ENCODE measurements at places on chromosomes 1 and 21.

GRCh38 chr1:119372503-119373086 lies 4.0 kb downstream of the HAO2 start:
- no peak for DNase-seq

DNA sequence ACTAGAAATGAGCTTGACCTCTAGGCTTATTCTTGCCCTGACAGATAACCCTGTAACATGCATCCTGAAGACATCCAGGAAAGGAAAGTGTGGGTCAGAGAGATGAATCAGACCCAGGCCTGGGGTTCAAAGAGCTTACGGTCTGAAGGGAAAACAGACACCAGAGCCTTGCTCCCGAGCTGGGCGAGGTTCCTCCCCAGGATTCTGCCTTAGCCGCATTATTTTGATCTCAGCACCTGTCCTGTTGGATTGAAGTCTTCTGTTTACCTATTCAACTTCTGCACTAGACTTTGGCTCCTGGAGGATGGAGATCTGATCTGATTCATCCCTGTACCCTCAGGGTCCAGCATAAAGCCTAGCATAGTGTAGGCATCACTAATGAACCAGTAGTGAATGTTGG lies 1.9 kb downstream of the CYP4B1 start:
- DNase-seq: no peak

- DNase-seq: no peak
These were observed 33.9 kb downstream of the DDR2 start for GRCh38 chr1:162666006-162666645.

DNA sequence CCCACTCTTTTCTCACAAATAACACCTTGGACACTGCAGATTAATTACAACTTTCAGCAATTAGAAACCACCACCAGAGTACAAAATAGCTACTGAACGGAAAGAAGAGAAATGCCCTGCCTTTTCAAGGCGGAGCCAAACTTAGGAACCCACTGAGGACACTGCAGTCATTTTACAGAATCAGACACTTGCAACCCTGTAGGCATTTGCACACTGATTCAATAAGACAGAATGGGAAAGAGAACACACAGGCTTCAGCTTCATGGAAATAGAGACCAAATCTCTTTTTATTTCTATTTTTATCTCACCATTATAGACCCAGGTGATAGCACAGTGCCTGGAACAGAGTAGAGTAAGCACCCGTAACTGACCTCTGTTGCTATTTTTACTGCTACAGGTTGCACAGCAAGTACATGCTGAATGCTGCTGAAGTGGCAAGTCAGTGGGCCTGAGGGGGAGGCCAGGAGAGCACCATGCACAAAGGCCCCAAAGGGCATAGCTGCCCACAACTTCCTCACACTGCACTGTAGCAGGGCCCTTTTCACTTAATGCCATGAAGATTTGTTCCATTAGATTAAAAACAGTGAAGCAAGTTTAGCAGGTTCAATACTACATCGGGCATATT lies 50.7 kb upstream of the EDARADD start:
- no peak for DNase-seq

- DNase-seq: no peak
These were observed 38.8 kb downstream of the ARID1A start for GRCh38 chr1:26734501-26735058.

GRCh38 chr1:175877939-175878737 lies 134.7 kb upstream of the TNR start:
- DNase-seq: no peak

DNA sequence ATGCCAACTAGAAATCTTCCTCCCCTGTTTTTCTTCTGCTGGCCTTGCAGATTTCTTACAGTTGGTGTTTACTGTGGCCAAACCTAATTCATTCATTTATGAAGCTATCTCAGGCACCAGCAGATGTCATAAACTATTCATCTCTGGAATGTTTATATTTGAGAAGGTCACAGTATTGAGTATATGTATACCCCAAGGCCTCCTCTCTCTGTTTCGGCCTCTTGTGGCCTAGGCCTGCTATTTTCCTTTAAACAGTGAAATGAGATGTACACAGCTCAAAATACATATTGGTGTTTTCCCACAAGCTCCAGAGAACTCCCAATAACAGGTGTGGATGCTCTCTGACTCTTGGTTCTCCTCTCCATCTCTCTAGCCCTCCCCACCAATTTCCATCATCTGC lies 520.7 kb upstream of the CAMK1G start:
- no peak for DNase-seq

DNA sequence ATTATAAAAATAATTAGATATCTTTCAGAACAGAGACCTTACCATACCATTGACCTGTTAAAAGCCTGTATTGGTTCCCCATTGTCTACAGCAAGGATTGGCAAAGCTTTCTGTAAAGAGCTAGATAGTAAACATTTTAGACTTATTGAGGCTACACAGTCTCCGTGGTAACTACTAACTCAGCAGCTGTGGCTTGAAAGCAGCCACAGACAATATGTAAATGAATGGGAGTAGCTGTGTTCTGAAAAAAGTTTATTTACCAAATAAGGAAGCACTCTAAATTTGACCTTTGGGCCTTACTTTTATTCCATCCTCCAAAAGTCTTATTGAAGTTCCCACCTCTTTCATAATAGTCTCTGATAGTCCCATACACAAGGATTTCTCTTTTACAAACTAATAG lies 39.7 kb downstream of the NUP210L start:
- DNase-seq: no peak

GRCh38 chr1:193588311-193589082 lies 402.1 kb upstream of the B3GALT2 start:
- no peak for DNase-seq

- DNase-seq: no peak
These were observed 9.1 kb downstream of the LAMC2 start for GRCh38 chr1:183195142-183195574.

- no peak for DNase-seq
These were observed 992.7 kb downstream of the TTLL7 start for GRCh38 chr1:83006271-83006670.

GRCh38 chr1:157551694-157552693 lies at the start of gene FCRL5:
FCRL5 (minus strand) TSS chr1:157552515; CDS start chr1:157552362, 153 bp downstream.
- DNase-seq: no peak
